ENCODE measurements at places on chromosomes 5 and 9. TPM values are rescaled to one million over a fixed set of nuclear protein-coding genes. Genes with fewer than 3 reads are reported as not detected.

PTGS1 gene
- total RNA-seq: 4.0 TPM

DNA sequence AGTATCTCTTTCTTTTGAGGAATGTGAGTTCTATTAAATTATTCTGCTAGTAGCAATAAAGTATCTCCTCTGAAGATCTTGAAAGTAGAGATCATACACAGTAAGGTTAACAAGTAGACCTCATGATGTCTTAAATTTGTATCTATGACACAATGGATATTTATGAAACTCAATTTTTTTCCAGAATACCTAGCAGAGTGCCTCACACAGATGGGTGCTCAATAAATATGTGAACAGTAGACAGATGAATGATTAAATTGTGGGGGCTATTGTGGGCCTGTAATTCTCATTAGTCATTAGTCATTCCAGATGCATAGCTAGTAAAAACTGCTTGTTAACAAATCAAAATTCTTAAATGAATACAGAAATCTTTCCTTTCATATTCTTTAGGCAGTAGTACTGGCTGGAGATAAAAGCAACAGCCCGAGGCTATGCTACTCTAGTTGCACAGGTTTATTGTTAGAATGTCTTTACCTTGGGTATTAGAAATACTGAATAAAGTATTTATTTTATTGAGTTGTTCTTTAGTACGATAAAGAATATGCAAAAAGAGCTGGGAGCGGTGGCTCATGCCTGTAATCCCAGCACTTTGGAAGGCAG lies 22.0 kb downstream of the CHD1 start:
- no peak for DNase-seq

- no peak for DNase-seq
Observed at GRCh38 chr9:93194641-93195040, 10.7 kb downstream of the WNK2 start.

DNA sequence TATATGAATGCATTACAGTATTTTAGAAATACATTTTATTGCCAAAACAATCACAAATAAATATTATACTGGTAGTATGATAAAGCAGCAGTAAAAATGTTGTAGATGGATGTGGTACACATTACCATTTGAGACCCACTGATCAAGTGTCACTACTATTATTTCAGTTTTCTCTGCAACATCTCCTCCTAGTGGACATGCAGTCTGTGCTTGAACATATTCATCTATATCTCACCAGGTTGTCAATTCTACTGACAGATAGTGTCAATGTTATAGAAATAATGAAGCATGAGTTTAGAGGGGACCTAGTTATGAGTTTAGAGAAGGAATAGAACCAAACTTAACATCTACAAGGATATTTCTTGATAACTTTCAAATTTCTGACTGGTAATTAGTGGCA lies 39.2 kb upstream of the ELOVL7 start:
- no peak for DNase-seq

DNA sequence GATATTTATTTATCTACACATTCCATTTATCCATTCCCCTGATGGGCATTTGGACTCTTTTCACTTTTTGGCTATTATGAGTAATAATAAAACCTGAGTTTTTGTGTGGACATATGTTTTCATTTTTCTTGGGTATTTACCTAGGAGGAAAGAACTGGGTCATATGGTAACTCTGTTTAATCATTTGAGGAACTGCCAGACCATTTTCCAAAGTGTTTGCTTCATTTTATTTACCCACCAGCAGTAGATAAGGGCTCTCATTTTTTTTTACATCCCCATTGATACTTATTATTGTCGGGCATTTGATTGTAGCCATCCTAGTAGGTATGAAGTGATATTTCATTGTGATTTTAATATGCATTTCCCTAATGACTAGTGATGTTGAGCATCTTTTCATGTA lies 7.7 kb upstream of the PTPDC1 start:
- no peak for DNase-seq

GRCh38 chr9:70587201-70587600 lies 172.7 kb upstream of the KLF9 start:
- DNase-seq: no peak

DNA sequence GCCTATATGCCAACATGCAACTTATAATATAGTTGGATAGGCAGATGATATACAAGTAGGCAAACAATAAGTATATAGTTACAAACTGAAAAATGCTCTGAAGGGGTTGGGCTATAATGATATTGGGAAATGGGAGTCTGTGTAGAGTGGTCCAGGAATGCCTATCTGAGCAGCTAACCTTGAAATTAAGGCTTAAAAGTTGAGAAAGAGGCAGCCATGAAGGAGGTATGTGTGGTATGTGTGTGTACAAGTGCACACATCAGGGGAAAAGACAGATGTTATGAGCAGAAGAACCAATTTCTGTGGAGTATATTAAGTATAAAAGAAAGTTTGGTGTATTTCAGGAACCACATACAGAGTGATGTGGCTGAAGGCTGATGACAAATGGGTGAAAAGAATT lies 154.9 kb upstream of the PAPPA start:
- no peak for DNase-seq

DNA sequence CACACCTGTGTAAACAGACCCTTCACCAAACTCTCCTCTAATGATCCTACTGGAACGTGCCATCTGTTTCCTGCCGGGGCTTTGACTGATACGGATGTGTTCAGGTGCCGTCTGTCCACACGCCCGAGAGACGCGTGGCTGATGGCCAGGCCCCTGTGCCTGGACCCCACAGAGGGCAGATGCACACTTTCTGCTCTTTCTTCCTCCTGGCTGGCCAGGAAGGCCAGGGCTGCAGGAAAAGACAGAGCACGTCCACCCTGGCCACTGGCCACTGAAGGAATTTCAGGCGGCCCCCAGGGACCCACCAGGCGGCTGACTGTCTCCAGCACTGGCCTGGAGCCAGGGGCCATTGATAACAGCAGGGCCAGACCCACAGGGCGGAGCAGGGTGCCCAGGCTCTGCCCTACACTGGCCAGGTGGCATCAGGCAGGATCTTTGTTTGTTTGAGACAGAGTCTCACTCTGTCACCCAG lies 3.6 kb upstream of the ENG start:
- DNase-seq: no peak

DNA sequence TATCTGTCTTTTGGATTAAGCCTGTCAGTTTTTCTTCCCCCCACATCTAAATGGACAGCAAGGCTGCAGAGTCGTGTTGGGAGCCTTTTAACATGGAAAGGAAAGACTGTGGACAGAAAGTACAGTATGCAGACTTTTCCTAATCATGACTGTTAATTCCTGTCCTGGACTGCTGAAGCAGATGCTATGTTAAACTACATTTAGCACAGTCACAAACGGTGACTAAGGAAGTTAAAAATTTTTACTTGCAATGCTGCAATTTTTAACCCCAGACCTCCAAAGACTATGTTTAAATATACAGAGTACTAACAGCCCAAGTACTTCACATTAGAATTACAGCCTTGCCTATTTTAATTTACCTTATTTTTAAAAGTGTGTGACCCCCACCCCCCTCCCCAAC lies 51.8 kb downstream of the ELAVL2 start:
- DNase-seq: no peak

ADAMTS6 gene
- total RNA-seq: 0.73 TPM

GRCh38 chr5:129804705-129805104 lies 56.8 kb downstream of the MINAR2 start:
- no peak for DNase-seq

GRCh38 chr5:76074487-76075065 lies 8.6 kb upstream of the SV2C start:
- no peak for DNase-seq

- no peak for DNase-seq
Observed at GRCh38 chr5:72392326-72392733, 72.2 kb downstream of the PTCD2 start.

GRCh38 chr9:137592767-137593166 lies 2.5 kb upstream of the ZMYND19 start:
- no peak for DNase-seq

CNTNAP3 gene
- 7.4 TPM for total RNA-seq

NTNG2 gene
- total RNA-seq: 1.4 TPM

DNA sequence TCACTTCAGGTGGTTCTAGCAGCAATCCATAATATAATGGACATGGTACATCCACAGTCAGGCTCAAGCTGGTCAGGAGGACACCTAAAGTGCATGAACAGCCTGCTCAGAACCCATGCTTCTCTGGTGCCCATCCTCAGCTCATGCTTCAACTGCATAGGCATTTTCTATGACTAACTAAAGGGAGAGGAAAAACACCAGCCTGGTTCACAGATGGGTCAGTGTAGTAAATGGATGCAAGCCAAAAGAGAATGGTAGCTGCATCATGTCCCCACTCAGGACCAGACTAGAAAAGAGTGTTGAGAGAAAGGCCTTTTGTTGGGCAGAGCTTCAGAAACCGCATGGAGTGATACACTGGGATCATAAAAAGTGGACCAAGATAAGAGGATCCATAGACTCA lies 556.6 kb downstream of the TLE1 start:
- no peak for DNase-seq

DNA sequence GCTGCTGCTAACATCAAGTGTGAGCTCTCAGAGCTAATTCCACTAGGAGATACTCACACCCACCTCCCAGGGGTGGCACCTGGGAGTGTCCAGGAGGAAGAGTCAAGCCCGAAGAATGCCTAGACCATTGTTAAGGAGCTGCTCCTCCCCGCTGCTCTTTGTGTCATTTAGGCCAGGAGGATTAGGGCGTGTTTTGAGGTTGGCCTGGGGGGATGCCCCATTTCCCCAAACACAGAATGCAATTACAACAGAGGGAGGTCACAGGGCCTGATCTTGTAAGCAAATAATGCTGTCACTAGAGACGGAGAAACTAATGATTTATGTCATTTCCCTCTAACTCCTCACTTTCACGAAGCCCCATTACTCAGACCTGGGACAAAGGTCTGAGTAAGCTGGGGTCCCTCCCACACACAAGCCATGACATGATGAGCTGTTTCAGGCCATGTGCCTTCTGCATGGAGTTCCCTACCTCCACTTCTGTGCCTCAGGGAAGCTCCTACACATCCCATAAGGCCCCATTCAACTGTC lies 312.5 kb downstream of the ACTL7B start:
- no peak for DNase-seq

- peak; percentile 79 for DNase-seq
Observed at GRCh38 chr9:113564498-113565237, 101.1 kb downstream of the RGS3 start.

GRCh38 chr9:71929223-71929622 lies 17.8 kb downstream of the C9orf85 start:
- no peak for DNase-seq

DNA sequence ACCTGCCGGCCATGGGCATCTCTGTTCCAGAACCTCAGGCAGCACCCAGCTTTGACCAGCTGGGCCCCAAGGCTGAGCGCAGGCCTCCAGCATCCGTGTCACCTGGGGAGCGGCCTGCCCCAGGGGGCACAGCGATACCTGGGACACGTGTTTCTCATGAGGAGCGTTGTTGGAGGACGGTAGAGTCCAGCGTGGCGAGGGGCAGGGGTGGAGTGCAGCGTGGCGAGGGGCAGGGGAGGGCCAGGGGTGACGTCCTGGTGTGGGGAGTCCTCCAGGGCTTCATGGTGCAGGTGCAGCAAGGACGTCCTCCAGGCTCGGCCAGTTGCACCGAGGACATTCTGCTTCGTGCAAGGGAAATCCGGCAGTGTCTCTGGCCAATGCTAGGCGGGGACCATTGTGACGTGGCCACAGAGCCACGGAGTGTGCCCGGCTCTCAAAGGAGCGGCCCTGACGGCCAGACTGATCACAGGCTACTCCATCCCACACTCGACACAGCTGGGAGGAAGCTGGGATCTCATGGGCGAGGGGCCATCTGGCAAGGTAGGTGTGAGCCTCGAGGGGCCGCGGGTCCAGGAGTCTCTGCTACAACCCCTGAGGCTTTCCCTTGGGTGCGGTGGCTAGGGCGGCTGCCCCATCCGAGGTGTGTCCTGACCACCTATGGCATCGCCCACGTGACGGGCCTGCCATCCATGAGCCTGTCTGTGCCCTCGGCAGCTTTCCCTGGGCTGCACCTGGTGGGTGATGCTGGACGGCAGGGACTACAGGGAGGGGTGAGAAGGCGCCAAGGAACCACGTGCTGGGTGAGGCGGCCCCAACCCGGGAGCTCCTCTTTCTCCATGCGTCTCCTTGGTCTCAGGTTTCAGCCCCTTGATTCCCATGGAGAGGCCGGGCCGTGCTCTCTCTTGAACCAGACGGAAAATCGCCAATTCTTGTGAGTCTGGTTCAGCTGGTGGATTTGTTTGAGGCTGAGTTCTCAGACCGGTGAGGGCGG lies 33.8 kb downstream of the SLC9A3 start:
- no peak for DNase-seq

- DNase-seq: no peak
Observed at GRCh38 chr5:158287643-158288271, 428.8 kb upstream of the CLINT1 start.

GRCh38 chr5:180135128-180135955 lies 63.8 kb upstream of the RNF130 start:
- no peak for DNase-seq

- no peak for DNase-seq
Observed at GRCh38 chr5:39518516-39518915, 93.7 kb upstream of the DAB2 start.
